ENCODE measurements at places on chromosomes 6 and 20. TPM values are rescaled to one million over a fixed set of nuclear protein-coding genes. Genes with fewer than 3 reads are reported as not detected.

The TINAG gene
- total RNA-seq, result not detected

DNA sequence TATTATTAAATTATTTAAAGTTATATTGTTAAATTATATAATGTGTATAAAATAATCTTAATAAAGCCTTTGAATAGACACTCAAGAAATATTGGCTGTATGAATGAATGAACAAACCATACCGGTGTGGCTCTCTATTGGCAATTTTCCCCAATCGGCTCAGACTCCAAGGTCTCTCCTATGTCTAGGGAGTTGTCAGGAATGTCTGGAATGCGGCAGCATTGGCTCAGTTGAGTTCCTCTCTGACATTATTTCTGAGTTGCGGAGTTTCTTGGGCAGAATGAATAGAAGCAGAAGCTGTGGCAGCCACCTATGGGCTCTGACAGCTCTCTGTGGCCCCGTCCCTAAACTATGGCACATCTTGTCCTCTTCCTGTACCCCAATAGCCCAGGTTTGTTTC is 111.0 kb downstream of the SOBP start:
- DNase-seq, result peak; percentile 79

DNA sequence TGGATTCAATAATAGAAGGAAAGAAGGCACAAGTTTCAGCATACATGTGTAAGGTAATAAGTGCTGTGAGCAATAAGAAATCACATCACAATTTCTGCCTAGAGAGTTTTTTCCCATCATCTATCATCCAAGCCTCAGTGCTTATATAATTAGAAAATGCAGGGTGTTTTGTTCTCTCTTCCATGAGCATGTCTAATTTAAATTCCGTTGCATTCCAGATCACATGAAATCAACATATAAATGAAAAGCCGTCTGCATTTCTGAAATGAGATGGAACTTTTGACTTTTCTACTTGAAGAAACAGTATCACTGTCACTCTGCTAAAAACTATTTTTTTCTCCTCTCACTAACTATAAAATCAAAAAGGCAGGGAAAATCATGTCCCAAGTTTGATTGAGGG is 74.5 kb upstream of the CD2AP start:
- DNase-seq, result no peak

The SLC4A11 gene
- 11.5 TPM for total RNA-seq

DNA sequence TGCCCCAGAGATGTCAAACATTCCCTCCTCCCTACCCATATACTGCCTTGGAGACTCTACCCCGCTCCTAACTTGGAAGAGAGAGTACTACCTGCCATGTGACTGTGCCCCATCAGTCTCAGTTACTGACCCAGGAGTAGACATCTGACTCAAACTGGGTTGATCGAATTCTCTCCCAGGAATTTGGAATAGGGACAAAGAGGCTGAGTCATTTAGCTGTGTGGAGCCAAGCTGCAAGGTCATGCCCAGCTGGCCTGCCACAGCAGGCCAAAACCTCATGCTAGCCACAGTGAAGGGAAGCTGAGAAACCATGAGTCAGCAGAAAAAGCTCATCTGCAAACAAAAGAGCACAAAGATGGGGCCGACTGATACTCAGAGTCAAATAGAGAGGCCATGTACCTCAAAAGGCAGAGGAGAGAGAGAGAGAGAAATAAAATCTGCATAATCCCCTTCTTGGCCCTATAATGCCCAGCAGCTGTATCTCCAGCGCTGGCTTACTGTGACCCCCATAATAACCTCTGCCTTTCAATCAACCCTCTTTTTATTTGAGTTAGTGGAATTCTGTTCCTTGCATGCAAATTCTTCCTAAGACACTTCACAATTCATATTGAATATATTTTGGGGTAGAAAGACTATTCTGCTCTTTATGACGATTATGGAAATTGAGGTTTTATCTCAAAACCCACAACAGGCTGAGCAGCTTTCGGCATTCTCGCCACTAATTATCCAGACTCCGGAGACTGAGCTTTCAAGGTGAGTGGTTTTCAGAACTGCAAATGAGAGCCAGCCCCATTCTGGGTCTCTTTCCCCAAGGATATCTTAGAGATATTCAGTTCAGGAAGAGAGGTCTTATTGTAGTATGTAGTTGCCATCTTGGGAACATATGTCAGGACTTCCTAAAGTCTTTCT is 21.4 kb upstream of the AKIRIN2 start:
- peak; percentile 84 for DNase-seq

The PDE10A gene
- total RNA-seq, result 27.8 TPM

DNA sequence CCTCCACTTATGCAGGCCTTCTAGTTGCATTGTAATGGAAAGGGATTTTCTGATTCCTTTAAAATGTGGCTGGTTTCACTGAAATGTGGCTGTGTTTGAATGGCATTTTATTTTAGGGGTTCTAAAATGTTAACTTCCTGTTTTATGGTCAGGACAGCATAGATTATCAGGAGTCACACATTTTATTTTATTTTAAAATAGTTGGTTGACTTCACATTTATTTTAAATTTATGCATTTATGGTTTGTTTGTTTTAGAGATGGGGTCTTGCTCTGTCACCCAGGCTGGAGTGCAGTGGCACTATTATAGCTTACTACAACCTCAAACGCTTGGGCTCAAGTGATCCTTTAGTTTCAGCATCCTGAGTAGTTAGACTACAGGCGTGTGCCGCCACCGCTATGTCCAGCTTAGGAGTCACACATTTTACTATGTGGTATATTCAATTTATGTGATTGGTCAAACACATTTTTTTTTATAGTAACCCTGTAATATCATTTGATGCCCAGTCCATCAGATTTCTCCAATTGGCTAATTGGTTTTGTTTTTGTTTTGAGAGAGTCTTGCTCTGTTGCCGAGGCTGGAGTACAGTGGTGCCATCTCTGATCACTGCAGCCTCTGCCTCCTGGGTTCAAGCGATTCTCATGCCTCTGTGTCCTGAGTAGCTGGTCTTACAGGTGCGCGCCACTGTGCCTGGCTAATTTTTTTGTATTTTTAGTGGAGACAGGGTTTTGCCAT is 2.3 kb downstream of the DTD1 start:
- DNase-seq, result no peak

The RAB32 gene
- 31.0 TPM for total RNA-seq

DNA sequence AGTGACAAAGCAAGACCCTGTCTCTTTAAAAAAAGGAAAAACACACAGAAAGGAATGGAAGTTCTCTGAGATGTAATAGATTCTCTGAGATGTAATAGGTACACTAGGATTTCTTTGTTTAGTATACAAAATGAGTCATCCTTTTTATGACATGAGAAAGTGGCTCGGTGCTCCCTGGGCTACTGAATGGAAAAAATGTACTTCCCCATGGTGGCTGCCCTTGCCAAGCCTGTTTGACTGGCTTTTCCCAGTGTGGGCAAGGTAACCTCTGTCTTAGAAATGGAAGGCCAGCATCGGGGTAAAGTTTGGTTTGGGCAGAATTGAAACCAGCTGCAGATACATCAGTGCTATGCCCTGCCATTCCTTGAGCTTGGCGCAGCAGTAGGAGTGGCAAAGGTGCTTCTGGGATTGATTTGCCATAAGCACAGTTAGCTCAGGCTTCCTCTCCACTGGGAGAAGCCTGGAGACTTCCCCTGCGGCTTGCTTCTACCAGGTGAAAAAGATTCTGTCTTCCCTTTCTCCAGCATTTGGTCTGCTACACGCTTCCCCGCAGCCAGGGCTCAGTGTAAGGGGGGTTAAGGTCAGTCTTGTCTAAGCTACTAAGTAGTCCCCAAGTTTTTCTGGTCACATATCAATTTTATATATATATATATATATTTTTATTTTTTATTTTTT is 24.5 kb downstream of the ARFGEF2 start:
- DNase-seq, result no peak

GRCh38 chr6:5786969-5787720 is 219.6 kb downstream of the NRN1 start:
- DNase-seq, result peak; percentile 68

DNA sequence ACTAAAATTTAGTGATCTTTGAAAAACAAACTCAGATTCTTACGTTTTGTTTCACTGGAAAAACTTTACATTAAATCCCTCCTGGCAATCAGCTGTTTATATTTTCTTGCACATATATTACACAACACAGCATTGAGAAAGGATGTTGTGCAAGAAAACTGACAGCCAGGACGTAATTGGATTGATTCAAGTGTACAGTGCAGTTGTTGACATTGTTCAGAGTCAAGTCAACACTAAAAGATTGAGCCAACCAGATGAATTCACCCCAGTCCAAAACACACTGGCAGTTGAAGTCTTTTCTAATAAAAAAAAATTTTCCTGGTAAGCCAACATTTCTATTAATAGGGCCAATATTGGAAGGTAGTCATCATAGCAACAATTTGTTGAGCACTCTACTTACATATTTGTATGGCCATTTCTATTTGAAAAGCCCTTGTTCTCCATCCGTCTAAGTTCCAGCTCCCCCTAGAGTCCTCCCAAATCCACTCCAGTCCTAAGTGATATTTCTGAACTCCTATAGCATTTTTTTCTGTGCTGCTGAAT is 20.9 kb upstream of the VNN1 start:
- DNase-seq, result no peak

The SYCP2 gene
- 1.2 TPM for total RNA-seq

The ECT2L gene
- total RNA-seq, result not detected

DNA sequence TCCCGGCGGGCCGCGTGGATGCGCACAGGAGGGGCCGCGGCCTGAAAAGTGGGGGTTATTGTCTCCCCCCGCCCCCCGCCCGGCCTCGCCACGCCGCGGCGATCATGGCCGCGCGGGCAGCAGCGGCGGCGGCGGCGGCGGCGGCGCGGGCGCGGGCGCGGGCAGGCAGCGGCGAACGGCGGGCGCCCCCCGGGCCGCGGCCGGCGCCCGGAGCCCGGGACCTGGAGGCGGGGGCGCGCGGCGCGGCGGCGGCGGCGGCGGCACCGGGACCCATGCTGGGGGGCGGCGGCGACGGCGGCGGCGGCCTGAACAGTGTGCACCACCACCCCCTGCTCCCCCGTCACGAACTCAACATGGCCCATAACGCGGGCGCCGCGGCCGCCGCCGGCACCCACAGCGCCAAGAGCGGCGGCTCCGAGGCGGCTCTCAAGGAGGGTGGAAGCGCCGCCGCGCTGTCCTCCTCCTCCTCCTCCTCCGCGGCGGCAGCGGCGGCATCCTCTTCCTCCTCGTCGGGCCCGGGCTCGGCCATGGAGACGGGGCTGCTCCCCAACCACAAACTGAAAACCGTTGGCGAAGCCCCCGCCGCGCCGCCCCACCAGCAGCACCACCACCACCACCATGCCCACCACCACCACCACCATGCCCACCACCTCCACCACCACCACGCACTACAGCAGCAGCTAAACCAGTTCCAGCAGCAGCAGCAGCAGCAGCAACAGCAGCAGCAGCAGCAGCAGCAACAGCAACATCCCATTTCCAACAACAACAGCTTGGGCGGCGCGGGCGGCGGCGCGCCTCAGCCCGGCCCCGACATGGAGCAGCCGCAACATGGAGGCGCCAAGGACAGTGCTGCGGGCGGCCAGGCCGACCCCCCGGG is 637 bp downstream of the ARID1B start:
- DNase-seq, result peak; percentile 78

GRCh38 chr6:89680150-89680549 is 41.6 kb upstream of the LYRM2 start:
- no peak for DNase-seq

DNA sequence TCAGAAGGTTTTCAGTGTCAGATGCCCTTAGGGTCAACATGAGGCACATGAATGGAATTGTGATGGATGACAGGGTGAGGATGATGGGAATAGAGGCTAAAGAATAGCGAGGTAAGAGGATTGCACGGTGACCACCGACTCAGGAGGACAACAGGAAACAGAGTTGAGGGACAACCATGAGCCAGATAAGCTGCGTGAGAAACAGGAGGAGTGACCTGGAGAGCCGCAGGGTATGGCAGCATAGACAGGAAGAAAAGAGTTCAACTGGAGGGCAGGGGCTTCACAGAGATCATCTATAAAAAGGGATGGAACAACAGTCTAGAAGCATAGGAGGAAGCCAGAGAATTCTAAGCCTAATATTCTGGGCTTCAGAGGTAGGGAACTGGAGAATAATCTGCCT is 84.7 kb upstream of the ENPP5 start:
- DNase-seq, result no peak

DNA sequence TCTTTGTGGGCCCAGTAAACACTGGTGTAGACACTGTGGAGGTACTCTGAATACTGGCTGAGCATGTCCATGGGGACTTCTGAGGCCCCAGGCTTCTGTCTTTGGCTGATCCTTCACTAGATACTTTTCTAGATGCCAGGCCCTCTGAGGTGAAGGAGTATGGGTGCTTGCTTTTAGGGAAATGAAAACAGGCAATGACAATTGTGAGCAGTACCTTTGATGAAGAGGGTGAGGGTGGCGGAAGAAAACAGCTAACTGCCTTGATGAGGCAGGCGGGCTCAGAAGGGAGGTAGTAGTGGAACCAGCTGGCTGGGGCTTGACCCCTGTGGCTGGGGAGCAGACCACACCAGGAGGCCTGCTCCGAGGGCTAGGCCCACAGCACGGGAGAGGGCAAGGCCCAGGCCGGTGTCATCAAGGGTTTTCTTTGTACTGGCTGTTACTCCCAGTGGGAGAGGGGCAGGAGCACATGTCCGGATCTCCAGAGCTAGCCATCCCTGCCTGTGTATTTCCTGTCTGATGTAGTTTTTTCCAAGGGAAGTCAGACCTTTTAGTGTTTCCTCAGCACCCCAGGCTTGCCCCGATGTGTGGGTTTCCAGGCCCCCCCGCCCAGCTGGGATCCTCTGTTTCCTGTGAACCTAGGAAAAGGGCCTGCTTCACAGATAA is 3.9 kb downstream of the PLCG1 start:
- no peak for DNase-seq

The DDX43 gene
- total RNA-seq, result not detected

GRCh38 chr6:149477544-149477943 is 7.3 kb downstream of the ZC3H12D start:
- DNase-seq, result no peak

DNA sequence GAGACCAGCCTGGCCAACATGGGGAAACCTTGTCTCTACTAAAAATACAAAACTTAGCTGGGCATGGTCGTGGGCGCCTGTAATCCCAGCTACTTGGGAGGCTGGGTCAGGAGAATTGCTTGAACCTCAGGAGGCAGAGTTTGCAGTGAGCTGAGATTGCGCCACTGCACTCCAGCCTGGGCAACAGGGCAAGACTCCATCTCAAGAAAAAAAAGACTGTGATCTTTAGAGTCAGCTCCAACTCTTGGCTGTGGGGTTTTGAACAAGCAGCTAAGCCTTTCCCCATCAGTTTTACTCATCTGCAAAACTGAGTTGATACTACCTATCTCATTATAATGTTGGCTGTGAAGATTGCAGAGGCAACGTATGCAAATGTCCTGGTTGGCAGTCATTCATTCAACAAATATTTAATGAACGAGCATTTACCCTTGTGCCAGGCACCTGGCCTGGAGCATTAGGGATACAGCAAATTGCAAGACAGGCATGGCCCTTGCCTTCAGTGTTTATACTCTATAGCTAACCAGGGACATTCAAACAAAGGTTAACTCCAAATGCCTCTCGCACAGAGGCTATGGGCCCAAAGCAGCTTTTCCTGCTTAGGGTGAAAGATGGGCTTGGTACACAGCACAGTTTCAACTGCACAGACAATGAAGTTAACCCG is 37.8 kb downstream of the ILRUN start:
- DNase-seq, result no peak

DNA sequence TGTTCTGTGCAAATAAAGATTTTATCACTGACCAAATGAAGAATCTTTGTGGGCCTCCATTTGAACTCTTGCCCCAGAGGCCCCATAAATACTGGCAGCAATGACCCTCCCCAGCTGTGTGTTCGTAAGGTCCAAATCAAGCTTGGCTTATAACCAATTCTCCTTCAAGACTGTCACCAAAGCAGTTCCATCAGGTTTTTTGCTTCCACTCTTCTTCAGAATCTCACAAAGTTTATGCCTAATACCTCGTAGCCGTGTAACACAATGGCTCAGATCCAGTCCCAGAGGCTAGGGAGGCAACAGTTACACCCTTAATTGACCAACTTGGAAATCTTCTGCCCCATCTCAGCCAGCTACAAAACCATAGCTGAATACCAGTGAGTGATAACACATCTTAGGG is 120.5 kb downstream of the HIVEP2 start:
- no peak for DNase-seq
